ENCODE measurements at places on chromosomes 2 and 18.
A peak's percentile ranks its signal among the peaks of the same experiment; 100 is the strongest.

GRCh38 chr18:8662560-8663255 lies 42.6 kb upstream of the MTCL1 start:
- no peak for DNase-seq

DNA sequence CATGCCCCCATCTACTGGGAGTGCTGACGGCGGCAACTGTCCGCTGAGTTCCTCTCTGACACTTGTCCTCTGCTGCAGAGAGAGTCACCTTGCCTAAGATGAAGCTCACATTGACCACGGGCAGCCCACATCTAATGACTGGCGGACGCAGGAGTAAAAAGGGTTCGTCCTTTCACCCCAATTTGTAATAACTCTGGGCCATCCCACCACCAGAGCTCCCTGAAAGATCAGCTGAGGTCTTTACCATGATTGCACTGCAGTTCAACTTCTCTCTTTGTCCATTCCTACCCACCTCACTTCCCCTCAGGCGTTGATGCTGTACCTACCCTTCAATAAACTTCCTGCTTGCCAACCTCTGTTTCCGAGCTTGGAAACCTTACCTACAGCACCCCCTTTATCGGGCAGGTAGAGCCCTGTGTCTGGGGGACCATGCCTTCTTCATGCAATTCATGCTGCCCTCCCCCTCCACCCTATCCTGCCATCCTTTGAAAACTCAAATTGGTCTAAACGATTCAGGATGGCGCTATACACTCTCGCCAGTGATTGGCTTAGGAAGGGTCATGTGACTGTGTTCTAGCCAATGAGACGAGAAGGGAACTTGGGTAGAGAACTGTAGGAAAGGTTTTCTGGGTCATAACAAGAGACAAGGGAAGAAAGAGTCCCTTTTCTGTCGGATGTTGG lies 10.3 kb upstream of the B3GNT2 start:
- no peak for DNase-seq

DNA sequence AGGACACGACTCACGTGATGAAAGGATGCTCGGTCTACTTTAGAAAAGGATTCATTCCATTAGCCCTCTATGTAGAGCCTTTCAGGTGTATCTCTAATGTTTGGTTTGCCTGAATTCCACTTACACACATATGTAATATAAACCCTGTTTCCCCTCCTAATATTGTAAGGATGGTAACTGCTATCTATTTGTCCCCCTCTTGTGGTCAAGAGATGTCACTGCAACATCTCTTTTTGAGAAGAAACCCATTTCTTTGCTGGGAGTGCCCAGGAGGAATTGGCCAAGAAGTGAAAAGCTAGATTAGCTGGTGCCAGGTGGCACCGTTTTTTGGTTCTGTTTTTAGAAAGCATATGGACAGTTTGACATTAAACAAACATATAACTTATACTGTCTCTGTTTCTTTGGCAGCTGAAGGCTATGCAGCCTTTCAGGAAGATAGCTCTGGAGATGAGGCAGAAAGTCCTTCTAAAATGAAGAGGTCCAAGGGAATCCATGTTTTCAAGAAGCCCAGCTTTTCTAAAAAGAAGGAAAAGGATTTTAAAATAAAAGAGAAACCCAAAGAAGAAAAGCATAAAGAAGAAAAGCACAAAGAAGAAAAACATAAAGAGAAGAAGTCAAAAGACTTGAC lies 41.2 kb downstream of the RALBP1 start:
- peak; percentile 52 for DNase-seq

DNA sequence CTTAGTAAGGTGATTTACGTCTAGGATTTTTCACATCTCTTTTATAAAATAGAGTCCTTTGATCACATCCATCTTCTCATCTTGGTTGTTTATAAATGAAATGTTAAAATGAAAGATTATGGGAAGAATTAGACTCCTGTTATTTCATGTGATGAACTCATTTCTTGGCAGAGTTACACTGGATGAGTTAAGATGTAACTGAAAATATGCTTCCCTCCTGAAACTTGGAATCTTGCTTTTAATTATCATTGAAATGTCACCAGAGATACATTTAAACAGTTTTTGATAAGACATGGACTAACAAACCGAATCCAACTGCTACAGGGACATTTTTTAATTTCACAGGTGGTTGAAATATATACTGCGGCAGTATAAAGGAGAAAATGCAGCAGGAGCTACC lies 274.0 kb downstream of the DLGAP1 start:
- no peak for DNase-seq

DNA sequence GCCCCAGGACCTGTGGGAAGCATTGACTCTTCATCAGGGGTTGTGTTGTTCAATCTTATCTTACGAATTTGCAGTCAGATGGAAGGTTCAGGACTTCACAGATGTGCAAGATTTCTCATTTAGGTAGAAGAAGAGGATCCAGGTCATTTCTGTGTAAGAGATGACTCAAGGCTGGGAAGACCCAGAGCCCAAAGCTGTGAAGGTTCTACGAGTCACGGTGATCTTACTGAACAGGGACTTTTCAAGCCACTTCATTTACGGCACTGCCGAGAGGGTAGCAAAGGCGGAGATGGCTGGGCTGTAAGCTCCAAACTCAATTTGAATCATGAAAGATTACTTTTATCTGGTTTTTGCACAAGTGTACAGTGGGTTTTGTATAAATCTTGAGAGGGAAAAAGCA lies 228.0 kb upstream of the MEX3C start:
- no peak for DNase-seq

All from HTR-8/SVneo (cell line).